Mesenteric fat pad (tissue), 1 donor: ENCODE measurements at places on chromosomes 12 and 14. TPM values are rescaled to one million over a fixed set of nuclear protein-coding genes. Genes with fewer than 3 reads are reported as not detected.

DNA sequence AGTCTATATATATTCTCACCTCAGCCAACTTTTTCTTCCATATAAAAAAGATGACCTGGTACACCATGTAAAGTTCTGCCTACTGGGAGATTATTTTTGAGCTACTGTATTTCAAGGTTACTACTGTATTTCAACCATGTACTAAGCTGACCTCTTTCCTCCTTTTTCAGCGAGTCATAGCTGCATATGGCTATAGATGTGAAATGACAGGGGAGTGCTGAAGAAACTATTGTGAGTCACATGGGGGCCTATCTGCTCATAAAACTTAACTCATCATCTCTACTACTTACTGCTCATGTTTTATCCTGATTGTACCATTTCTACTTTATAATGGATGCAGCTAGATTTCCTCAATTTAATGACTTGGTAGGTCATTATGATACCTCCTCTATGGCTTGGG is 571.4 kb upstream of the ATP2B1 start:
- DNase-seq, result no peak

The SDS gene
- total RNA-seq, result 4.3 TPM

- DNase-seq, result no peak
These were observed 297.6 kb downstream of the EGLN3 start for GRCh38 chr14:33653308-33653695.

DNA sequence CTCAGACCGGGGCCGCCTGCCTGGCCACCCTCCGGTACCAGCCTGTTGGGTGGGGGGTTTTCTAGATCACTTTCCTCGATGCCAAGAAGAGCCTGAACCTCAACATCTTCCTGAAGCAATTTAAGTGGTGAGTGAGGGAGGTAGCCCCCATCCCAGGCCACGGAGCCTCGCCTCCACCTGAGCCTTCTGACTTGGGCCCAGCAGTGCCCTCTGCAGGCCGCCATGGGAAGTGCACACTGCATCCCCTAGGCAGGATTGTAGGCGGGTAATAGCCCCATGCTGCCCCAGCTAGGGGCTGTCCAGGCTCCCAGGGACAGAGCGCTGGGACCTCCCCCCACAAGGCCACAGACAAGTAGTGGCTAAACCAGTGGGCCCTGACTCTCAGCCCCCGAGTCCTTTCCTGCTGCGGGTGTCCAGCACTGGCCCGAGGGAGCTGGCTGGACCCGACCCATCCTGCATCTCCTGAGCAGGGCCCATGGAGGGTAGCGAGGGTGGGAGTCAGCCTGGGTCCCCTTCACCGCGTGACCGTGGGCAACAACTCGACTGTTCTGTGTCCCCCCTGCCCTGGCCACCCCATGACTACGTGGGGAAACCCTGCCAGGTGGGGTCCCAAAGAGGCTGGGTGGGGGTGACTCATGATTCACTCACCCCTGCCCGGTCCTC is 15.3 kb upstream of the ADSS1 start:
- DNase-seq, result no peak

DNA sequence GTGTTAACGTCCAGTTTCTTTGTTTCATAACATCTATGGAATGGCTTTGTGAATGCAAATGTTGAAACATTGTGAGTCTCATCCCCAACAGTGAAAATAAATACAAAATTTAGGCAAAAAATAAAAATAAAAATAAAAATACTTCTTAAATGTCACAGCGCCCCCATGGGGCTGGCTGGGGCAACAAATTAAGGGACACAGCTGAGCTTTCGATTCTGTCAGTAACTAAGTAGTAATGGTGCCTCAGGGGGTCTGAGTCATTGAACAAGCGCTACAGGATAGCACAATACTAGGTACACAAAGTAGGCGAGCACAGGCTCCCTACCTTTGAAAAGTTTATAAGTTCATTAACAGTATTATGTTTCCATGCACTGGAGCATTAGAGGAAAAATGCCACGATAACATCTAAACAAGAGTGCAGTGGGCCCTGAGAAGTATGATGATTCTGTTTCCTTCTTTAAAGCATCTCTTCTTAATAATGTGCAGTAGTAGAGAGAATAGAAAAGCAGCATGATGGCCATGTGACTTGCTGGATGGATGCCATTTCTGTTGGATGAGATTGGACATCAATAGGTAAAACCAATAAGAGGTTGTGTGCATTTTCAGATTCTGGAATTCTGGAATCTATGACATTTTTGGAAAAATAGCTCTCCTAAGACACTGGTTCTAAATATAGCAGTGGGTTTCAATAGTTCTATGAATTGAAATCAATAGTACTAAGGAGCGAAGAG is 667.2 kb downstream of the DIO2 start:
- no peak for DNase-seq

DNA sequence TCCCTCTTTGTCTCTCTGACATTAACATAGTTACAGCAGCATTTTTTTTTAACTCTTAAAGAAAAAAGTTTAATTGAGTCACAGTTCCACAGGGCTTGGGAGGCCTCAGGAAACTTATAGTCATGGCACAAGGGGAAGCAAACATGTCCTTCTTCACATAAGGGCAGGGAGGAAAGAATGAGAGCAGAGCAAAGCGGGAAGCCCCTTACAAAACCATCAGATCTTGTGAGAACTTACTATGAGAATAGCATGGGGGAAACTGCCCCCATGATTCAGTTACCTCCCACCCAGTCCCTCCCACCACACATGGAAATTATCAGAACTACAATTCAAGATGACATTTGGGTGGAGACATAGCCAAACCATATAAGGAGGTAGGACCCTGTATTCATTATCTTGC is 96.2 kb downstream of the PLBD1 start:
- no peak for DNase-seq

The KLRD1 gene
- total RNA-seq, result 3.3 TPM

DNA sequence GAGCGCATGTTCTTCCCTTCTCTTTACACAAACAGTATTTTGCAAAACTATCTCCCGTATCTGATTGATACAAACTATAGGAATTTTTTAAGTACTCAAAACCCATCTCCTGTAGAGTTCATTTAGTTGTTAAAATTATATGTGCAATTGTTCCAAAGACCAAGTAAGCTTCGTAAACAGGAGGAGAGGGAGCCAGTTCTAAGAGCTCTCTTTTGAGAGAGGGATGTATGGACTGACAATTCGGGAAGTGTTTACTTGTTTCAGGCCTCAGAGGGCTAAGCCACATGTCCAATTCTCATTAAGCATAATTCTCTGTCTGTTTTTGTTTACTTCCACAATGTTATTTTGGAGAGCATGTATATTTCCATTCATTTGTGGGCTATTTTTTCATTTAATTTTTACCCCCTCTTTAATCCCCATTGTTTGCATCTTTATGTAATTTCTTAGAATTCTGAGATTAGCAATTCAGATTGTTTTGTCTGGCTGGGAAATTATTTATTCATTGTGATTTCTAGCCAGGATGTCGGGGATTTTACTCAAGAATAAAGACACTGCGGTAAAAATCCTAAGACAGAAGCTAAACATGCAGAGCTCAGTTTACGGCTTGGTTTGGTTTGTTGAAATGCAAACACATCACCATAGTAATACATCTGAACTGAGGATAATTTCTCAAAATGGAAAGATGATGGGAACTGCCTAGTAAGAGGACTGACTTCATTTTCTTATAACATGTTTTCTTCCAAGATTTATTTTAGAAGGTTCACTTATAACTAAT is 126.8 kb downstream of the KCNK10 start:
- DNase-seq, result no peak

The CLEC1A gene
- total RNA-seq, result 7.7 TPM

The RNASE4 gene
- 67.0 TPM for total RNA-seq

GRCh38 chr14:103923863-103924262 is 4.4 kb upstream of the TDRD9 start:
- DNase-seq, result no peak

The SLC22A17 gene
- total RNA-seq, result 7.0 TPM

GRCh38 chr14:103125098-103126070 is 2.1 kb downstream of the TNFAIP2 start:
- DNase-seq, result no peak

- DNase-seq, result no peak
These were observed 46.0 kb upstream of the BMP4 start for GRCh38 chr14:54002653-54003052.

DNA sequence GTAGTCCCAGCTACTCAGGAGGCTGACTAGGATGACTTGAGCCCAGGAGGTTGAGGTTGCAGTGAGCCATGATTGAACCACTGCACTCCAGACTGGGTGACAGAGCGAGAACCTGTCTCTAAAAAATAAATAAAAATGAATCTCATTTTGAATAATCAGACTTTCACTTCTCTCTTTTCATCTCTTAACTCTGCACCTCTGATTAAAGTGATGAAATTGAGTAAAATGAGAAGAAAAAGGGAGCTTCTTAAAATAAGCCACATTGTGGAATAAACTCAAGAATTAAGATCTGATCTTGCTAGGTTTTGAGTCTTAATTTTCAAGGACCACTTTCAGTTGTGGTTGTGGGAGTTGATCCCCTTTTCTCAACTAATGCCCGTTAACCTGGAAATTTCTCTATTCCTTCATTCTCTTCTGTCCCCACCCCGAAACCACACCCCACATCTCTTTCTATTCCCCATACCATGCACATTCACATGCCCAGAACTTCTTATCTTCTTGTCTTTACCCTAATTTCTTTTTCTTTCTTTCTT is 70.9 kb upstream of the ETV6 start:
- DNase-seq, result no peak

DNA sequence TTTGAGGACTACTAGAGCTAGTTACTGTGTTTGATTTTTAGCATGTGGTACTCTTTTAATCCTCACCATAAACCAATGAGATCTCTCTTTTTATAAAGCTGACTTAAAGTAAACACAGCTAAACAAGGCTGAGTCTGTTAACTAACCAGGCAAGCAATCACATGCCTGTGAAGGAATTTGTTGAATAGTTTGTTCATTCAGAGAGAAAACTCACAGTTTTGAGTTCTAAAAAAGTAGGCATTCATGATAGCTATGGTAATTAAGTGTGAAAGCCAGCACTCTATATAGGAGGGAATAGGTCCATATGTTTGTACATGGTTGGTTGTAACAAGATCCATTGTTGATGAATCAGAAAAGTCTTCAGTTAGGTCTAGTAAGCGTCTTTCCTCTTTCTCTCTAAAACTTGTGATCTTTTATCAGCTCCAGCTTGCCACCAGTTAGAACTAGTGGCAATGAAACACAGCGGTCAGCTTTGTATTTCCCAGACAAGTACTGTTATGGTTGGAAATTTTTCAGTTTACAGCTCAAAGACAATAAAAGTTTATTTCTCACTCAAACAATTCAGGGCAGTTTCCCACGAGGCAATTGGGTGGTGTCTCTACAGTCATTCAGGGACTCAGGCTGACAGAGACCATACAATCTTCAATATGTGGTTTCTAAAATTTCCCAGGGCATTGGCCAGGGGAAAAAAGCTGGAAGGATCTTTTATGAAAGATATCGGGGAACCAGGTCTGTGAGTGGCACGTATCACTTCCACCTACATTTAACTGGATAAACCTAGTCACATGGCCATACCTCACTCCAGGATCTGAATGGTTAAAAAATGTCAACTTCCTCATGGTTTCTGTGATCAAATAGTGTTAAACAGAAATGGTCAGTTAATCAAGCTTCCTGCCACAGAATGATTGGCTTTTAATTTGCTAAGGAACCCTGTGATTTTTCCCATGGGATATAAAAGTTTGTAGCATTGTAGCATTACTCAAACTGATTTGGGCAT is 203.1 kb downstream of the KIF21A start:
- no peak for DNase-seq

DNA sequence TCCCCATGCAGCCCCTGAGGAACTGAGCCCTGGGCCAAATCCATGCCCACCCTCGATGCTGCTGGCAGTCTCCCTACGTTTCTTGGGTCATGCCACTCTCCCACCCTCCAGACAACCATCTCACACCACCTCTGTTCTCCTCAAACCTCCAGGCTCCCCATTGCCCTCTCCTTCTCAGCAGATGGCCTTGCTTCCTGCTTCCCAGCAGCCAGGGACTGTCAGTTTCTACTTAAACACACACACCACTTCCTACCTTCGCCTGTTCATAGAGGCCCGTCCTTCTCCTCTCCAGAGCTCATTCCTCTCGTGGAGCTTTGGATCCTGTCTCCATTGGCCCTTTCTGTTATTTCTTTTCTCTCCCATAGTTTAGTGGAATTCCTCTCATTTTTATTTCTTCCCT is 27.1 kb downstream of the ZNF664 start:
- no peak for DNase-seq

The NEUROD4 gene
- not detected for total RNA-seq

The PFKM gene
- 27.5 TPM for total RNA-seq

GRCh38 chr12:44627387-44628166 is 248.5 kb downstream of the NELL2 start:
- DNase-seq, result no peak

DNA sequence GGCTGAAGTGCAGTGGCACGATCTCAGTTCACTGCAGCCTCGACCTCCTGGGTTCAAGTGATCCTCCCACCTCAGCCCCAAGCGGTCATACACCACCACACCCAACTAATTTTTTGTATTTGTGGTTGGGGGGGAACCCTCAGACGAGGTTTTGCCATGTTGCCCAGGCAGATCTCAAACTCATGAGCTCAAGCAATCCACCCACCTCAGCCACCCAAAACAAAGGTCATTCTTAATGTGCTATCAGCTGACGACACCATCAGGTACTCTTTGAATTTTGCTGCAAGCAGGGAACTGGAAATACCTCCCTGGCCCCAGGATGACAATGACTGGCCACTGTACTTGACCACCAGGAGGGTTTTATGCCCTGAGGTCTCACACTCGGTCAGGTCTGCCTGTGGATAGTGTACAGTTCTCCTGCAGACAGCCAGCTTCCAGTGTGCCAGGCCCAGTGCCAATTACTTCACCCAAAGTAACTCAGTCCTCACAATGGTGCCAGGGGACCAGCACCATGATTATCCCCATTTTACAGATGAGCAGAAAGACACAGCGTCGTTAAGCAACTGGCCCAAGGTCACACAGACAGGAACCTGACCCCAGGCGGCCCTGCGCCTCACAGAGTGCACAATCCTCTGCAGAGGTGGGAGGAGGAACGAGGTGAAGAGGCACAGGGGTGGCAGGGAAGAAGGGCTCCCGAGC is 42.9 kb downstream of the ITPK1 start:
- no peak for DNase-seq

- DNase-seq, result no peak
These were observed 82.1 kb downstream of the AVPR1A start for GRCh38 chr12:63068857-63069442.
